Substantia nigra (tissue), 51 donors: ENCODE measurements at places on chromosomes 1 and 21.

GRCh38 chr1:51741121-51741681, 124.3 kb downstream of the OSBPL9 start:
- no peak for DNase-seq

DNA sequence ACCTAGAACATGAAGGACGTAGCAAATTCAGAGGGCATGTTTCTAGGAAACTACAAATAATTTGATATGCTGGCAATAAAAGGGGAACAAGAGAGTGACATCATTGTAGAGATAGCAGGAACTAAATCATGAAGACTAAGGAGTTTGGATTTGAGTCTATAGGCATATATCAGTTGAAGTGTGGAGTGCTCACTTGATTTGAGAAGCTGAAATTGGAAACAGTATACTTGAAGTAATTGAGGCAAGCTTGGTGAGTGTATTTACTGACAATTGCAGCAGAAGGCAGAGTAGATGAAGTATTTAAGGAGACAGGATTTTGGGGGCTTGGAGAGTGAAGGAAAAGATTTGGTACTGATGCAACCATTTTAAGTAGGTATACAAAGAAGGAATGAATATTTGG, 6.4 kb upstream of the TMCO2 start:
- DNase-seq: no peak

DNA sequence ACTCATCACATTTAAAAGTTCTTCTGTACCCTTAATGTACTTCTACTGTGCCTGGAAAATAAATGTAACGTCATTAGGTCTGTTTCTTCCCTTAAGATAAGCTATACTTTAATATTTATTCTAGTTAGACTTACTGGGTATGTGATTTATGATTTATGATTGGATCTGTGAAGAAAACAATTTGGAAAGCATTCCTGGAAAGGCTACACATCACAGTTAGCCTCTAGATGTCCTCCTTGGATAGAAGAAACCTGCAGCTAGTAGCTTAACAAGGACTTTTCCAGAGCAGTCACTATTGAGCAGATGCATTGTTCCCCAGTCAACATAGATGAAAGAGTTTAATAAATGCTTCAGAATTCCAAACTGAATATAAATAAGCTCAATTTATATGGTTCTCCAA, 22.2 kb upstream of the ABL2 start:
- no peak for DNase-seq

DNA sequence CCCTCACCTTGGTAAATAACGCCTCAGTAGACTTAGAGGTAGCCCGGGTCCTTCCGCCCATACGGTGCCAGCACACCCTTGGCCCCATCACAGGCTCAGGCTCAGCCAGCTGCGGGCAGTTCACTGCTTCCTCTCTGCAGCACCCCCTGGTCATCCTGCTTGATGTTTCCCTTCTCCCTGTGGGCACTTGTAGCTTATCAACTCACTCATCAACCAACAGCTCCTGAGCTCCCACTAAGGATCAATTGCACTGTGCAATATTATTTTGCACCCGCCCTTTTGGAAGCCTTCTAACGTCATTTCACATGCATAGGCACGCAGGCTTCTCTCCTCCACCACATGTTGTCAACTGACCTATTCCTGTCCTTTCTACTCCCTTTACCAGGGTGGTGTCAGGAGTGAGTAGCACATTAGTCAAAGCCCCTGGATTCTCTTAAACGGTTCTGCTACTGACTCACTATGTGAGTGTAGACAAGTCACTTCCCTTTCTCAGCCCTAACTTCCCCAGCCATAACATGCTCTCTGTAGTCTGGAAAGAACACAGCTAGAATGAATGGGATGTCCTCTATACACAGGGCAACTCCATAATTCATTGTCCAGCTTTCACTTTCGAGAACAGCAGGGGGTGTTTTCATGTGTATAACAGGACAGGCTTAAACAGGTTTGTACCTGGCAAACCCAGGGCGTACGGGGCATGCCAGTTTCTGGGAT, 47.1 kb upstream of the IRF2BP2 start:
- no peak for DNase-seq

DNA sequence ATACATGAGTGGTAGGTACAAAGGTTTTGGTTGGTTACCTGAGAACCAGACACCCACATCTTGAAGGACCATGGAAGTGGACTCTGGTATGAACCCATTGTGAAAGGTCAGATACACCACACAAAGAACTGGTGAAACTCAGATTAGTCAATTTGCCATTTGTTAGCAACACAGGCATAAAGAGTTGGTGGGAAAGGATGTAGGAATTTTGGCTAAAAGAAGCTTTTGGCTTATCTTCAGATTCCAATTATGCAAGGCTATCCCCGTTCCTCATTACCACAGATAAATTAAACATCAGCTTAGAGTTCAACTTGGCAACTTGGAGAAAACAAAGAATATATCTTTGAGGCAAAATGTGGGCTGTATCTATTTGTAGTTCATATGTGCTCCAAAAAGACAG, 87.0 kb upstream of the IRF2BP2 start:
- no peak for DNase-seq

DNA sequence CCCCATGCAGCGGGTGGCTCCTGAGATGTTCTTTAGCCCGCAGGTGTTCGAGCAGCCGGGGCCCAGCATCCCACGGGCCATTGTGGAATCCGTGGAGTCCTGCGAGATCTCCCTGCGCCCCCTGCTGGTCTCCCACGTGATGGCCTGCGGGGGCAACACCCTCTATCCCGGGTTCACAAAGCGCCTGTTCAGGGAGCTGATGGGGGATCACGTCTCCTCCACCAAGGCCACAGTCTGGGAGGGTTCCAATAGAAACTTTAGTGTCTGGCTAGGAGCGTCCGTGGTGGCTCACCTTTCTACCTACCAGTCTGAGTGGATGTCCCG, 71.0 kb downstream of the ACTL8 start:
- DNase-seq: peak; percentile 38

DNA sequence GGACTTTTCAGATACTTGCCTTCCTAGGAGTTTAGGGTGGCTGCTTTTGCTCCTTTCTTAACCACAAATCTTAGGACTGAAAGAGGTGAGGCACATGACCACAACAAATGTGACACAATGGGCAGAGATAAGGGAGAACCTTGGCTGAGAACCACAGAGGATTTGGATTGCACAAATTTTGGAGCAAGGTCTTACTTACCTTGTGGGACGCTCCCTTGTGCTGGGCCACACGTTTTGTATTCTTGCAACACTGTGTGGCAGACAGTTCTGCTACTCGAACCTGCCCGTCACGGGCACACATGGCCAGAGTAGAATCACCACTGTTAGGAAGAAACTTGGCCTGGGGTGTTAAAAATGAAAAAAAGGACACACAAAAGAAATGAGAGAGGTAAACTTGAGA, 23.9 kb downstream of the DCAF8 start:
- no peak for DNase-seq

DNA sequence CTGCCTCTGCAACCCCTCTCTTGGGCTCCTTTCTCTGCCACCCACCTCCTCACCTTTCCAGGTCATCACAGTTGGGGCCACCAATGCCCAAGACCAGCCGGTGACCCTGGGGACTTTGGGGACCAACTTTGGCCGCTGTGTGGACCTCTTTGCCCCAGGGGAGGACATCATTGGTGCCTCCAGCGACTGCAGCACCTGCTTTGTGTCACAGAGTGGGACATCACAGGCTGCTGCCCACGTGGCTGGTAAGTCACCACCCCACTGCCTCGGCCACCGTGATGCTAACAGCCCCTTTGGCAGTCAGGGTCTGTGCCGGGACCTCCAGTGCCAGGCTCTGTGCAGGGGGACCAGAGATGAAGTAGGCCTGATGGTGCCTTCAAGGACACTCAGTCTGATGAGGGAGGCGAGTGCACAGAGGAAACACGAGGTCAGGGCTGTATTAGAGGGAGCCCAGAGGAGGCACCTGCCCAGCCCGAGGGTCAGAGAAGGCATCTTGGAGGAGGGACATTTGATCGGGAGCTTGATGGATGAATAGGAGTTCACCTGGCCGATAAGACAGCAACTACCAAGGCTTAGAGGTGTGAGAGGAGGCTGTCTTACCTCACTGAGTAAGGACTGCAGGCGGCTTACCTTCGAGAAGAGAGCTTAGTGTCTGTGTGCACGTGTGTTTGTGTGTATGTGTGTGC, 18.1 kb downstream of the PCSK9 start:
- DNase-seq: no peak

- no peak for DNase-seq
Observed at GRCh38 chr1:61825393-61825792, 83.1 kb downstream of the PATJ start.

DNA sequence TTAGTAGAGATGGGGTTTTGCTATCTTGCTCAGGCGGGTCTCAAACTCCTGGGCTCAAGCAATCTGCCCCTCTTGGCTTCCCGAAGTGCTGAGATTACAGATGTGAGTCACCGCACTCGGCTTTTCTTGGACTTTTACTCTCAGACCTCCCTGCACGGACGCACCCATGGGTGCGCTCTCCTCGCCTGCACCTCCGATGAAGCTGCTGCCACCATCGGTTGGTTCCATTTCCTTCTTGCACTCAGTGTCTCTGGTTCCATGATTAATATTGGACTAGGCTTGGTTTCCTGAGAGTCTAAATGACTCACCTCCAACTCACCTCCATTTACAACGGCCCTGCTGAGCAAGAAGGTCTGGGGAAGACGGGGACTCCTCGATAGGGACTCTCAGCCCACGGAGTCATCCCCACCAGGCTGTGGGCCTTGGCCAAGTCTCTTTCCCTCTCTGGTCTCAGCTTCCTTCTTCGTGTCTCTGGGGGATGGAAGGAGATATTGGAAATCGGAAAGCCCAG, 6.7 kb upstream of the TNFRSF8 start:
- DNase-seq: no peak

DNA sequence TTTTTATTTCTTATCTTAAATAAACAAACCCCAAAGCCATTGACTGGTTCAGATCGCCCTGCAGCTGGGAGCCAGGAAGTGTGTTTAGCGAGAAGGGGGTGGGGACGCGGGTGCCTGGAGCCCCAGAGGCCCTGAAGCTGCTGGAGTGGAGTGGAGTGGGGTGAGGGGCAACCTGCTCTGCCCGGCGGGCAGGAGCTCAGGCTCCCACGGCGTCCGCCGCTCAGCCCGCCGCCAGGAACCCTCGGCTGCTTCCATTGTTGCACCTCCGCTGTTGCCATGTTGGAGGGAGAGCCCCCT, 673 bp downstream of the PIK3C2B start:
- DNase-seq: no peak

DNA sequence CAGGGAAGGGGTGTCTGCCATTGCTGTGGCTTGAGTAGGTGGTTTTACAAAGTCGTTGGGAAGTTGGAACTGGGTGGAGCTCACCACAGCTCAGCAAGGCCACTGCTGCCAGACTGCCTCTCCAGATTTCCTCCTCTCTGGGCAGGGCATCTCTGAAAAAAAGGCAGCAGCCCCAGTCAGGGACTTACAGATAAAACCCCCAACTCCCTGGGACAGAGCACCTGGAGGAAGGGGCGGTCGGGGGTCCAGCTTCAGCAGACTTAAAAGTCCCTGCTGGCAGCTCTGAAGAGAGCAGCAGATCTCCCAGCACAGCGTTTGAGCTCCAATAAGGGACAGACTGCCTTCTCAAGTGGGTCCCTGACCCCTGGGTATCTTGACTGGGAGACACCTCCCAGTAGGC, 124.2 kb downstream of the LHX8 start:
- DNase-seq: no peak

DNA sequence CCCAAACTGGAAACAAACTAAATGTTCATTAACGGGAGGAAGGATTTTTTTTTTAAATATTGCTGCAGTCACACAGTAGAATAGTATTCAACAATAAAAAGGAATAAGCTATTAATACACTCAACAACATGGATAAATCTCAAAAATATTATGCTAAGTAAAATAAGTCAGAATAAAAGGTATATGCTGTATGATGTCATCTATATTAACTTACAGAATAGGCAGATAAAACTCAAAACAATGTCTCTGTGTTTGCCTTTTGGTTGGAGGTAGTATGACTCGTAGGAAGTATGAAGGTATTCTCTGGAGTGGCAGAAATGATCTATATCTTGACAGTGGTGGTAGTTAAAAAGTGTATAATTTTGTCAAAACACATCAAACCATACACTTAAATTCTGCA, 6.1 kb upstream of the ST6GALNAC5 start:
- DNase-seq: no peak

GRCh38 chr1:6515771-6516170, 24.3 kb upstream of the PLEKHG5 start:
- DNase-seq: no peak

DNA sequence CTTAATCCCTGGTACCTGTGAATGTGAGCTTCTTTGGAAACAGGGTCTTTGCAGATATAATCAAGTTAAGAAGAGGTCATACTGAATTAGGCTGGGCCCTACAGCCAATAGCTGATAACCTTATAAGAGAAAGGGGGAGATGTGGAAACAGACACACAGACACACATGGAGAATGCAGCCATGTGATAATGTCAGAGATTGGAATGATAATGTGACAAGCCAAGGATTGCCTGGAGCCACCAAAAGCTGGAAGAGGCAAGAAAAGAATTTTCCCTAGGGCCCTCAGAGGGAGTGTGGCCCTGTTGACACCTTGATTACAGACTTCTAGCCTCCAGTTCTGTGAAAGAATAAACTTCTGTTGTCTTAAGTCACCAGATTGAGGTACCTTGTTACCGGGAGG, 114.5 kb upstream of the SOD1 start:
- no peak for DNase-seq

- DNase-seq: no peak
Observed at GRCh38 chr1:222239130-222239529, 308.8 kb downstream of the HHIPL2 start.

- no peak for DNase-seq
Observed at GRCh38 chr1:89705901-89706699, 73.2 kb downstream of the LRRC8C start.

DNA sequence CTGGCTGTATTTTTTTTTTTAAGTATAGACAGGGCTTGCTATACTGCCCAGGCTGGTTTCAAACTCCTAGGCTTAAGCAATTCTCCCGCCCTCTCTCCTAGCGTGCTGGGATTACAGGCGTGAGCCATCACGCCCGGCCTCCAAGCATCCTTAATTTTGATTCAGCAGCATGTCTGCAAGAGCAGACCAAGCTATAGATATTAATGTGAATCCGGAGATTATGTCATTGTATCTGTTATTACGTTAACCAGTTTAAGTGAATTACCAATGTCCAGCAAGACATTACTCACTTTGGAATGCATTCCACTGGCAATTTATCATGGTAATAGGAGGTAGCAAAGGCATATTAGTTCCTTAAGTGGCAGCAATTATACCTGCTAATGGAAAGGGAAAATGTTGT, 179.7 kb downstream of the CHRM3 start:
- DNase-seq: no peak

DNA sequence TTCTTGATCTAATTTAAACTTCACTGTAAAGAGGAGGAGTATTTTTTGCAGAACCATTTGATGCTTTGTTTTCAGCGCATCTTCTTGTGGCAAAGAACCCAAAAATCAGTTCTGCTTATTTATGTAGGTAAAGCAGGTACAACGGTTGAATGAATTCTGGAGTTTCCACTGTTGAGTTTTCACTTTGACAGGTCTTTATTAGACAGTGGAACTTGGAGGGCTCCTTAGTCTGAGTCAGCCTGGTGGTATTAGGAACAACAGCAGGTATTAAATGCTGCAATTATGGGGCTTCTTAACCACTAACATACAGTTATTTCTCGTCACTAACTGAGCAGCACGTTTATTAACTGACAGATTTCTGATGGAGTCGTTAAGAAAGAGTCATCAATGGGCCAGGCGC, 1.2 kb downstream of the LRIG2 start:
- no peak for DNase-seq

GRCh38 chr1:213333121-213333520, 282.1 kb downstream of the RPS6KC1 start:
- DNase-seq: no peak
